ENCODE measurements at places on chromosomes 6 and 20. TPM values are rescaled to one million over a fixed set of nuclear protein-coding genes. Genes with fewer than 3 reads are reported as not detected.

GRCh38 chr6:37514837-37515236, 15.1 kb upstream of the CCDC167 start:
- no peak for DNase-seq

DNA sequence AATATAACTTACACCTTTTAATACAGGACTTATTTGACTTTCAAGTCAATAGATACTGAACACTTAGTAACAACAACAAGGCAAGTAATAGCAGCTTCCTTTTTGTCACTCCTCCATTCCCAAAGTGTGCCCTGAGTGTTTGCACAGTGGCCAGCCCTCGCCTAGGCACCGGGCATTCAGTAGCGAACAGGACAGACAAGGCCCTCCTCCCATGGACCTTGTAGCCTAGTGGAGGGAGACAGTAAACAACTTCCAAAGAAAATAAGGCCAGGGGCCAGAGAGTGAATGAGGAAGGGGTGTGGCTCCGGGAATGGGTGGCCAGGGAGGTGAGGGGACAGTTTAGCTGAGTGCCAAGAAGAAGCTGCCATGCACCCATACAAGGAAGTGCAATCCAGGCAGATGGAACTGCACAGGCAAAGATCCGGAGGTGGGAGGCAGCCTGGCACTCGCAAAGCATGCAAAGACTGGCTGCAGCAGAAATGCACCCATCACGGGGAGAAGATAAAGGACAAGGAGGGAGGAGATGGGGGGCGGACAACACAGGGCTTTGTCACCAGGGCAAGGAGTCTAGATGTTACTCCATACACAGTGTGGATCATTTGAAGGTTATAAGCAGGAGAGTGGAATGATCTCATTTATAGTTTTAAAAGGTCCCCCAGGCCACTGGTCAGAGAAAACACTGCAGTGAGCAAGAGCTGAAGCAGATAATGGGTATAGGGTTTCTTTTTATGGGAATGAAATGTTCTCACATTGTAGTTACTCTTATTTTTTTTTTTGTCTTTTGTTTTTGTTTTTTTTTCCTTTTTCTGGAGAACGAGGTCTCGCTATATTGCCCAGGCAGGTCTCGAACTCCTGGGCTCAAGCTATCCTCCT, 32.2 kb downstream of the ATP9A start:
- no peak for DNase-seq

Gene CASS4
- polyA plus RNA-seq: 3.8 TPM

GRCh38 chr6:52231406-52232127, 12.7 kb downstream of the IL17F start:
- DNase-seq: no peak

GRCh38 chr6:28080631-28081485, 490 bp downstream of the ZNF165 start:
- DNase-seq: peak; percentile 98

Gene NR2E1
- polyA plus RNA-seq: not detected

Gene SLC13A3
- 14.0 TPM for polyA plus RNA-seq
